Occipital lobe (tissue), 3 donors: ENCODE measurements at places on chromosomes 16 and 17.
A peak's percentile ranks its signal among the peaks of the same experiment; 100 is the strongest.

DNA sequence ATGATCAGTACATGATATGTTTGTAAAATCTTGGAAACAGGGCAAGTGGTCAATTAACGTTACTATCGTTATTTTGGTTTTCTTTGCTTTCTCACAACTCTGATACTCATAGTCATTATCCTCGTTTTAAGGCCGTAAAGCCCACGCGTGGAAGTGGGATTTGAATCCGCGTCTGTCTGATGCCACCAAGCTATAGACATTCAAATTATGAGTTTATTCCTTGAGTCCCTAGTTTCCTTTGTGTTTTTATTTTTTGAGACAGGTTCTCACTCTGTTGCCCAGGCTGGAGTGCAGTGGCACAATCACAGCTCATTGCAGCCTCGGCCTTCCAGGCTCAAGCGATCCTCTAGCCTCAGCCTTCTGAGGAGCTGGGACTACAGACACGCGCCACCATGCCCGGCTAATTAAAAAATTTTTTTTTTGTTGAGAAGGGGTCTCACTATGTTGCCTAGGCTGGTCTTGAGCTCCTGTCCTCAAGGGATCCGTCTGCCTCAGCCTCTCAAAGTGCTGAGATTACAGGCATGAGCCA, 1.0 kb downstream of the DCTN5 start:
- no peak for DNase-seq

GRCh38 chr17:40821536-40821935, 878 bp downstream of the KRT10 start:
- no peak for DNase-seq

GRCh38 chr17:46123607-46124006, 69.6 kb downstream of the KANSL1 start:
- DNase-seq, result no peak

DNA sequence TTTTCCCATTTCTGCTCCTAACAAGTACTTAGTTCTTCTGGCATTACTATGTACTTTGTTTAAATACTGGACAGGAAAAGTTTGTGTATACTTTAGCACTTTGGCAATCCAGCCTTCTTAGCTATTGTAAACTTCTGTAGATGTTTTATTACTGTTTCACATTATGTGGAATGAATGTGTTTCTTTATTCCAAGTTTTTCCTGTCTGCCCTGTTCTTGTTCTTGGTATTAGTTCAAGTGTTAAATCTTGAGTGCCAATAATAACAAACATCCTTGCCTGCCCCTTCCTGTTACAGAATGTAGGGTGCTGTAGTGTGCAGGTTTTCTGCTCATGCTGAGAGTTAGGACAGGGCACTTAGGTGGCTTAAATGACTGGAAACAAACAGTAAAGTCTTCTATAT, 7.3 kb upstream of the CAPNS2 start:
- DNase-seq, result no peak

- peak; percentile 21 for DNase-seq
Observed at GRCh38 chr16:53503991-53504663, 1.1 kb upstream of the AKTIP start.

GRCh38 chr16:30085247-30085646, 6.5 kb downstream of the TBX6 start:
- DNase-seq, result no peak

DNA sequence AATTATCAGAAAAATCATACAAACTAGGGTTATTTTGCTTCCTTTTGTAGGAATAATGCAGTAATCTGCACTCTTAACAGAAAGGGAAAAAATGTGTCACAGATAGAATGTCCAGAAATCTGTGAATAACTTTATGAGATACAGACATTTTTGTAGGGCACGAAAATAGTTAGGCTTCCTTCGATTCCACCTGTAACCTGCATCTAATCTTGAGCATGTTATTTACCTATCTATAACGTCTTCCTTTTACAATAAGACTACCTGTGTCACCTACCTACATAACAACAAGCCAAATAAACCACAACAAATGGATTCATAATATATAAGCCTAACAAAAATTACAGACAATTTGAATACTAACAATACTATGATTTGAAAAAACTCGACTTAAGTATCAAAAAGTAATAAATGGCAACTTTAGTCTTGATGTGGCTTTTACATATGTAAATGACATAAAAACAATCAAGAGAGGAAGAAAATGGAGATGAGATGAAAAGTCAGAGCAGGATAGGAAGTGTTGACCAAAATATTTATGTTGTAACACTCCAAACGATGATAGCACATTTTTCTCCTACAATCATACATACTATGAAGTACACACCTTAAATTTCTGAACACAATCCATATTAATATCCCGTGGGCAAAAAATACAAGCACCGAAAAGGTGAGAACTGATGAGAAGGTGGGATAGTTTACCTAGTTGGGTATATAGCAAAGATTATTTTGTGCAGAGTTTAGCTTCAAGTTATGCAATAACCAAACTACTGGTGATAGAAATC, 2.5 kb downstream of the STAT5B start:
- DNase-seq, result no peak

DNA sequence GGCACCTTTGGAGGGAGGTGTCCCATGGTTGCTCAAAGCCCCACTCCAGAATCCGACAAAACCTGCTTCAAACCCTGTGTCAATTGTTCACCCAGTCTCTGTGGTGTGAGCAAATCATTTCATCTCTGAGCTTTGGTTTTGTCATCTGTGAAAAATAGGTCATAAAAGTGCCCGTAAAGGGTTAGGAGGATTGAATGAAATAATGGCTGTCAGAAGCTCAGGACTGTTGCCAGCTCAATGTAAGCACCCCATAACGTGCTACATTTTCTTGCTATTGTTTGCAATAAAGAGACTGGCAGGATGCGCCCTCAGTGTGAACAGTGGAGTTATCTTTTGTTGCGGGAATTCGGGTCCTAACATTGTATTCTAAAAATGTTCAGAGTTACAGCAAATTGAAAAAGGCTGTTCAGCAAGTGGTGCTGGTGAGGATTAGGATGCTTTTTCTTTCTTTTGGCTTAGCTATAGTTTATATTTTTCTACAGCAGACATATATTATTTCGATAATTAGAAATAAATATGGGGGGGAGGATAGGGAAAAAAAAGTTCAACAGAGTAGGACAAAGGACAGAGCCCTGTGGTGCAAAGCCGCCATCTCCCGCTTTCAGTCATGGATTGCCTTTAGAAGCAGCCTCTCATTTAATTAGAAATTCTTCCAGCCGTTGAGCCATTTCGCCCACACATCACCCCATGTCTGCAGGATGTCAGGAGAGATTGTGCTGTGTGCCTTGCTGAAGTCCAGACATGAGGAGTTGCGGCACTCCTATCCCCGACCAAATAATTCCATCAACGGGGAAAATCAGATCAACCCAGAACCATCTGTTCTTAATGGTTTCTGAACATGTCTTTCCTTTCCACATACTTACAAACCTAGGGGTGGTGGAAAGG, 20.9 kb upstream of the PYY start:
- DNase-seq, result no peak

DNA sequence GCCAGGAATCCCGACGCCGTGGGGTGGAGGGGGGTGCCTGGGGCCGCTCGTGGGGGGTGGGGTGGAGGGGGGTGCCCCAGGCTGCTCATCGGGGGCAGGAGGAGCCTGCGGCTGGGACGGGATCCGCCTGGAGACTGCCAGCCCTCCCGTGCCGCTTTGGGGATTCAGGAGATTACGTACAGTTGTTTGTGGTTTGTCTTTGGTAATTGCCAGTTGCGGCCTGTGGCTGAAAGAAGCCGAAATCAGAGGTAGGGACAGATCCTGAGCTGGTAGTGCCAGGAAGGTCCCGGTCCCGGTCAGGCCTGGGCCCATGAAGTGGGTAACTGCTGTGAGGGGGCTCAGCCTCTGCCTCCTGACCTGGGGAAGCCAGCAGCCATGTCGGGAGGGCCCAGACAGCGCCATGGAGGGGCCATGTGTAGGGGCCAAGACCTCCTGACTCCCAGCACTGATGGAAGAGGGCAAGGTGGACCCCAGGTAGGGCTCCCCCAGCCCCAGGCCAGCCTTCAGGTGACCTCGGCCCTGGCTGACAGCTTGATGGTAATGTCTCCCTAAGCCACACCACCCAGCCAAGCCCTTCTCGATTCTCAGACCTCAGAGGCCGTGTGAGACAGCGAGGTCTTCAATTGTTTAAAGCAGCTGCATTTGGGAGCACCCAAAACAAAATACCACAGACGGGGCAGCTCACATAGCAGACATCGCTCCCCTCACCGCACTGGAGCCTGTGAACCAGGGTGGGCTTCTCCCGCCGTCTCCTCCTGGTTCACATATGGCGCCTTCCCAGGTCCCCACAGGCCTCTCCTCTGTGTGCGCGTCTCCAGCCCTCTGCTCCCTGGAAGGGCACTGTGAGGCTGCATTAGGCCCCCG, 34.9 kb upstream of the SSTR5 start:
- no peak for DNase-seq

- no peak for DNase-seq
Observed at GRCh38 chr17:81346908-81347349, 48.3 kb upstream of the BAHCC1 start.

- no peak for DNase-seq
Observed at GRCh38 chr16:53166099-53166498, 111.3 kb downstream of the CHD9 start.

- no peak for DNase-seq
Observed at GRCh38 chr17:59002126-59002525, 104.6 kb downstream of the TRIM37 start.

DNA sequence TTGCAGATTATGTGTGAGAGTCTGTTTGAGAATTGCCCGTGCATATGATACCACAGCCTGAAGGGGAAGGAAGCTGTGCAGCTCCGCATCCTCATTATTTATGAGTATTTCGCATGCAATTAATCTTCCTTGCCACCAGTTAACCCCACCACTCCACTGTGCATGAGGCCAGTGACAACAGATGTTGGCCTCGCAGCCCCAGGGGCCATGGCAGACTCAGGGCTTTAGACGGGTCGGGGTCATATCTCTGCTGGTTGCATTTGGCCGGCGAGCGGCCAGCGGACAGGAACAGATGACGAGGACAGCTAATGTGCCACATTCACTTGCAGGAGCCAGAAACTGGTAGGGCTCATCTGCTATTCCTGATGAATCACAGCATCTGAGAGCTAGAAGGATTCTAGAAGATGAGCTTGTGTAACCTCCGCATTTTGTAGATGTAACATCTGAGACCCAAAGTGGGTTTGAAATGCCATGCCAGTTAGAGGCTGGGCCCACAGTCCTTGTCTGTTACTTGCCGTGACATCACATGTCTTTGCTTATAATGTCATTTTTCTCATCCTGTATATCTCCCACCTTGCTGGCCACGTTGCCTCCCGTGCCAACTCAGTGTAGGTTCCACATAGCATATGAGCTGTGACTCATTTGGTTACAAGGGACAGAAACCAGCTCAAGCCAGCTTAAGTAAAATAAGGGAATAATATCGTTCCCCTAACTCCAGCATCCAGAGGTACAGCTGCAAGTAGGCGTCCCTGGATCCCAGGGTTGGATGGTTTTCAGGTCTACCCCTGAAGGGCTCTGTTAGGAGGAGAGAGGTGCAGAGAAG, 137.2 kb downstream of the SNX29 start:
- peak; percentile 59 for DNase-seq

GRCh38 chr17:36505171-36505570, 18.7 kb downstream of the ZNHIT3 start:
- DNase-seq, result no peak

DNA sequence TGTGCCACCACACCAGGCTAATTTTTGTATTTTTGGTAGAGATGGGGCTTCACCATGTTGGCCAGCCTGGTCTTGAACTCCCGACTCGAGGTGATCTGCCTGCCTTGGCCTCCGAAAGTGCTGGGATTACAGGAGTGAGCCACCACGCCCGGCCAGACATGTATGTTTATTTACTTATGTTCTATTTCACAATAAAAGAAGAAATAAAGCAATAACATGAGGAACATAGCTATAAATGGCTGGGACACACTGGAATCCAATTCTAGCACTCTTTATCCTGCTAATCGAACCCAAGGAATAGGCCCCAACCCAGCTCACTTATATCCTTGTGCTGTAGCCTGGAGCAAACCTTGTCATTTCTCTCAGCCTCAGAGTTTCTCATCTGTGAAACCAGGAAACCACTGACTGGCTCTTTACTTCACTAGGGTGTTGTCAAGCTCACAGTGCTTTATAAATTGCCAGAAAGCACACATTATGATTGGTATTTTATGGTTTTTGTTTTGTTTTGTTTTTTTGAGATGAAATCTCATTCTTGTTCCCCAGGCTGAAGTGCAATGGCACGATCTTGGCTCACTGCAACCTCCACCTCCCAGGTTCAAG, 4.3 kb upstream of the ODAD4 start:
- no peak for DNase-seq

- no peak for DNase-seq
Observed at GRCh38 chr16:85563515-85564276, 49.4 kb upstream of the GSE1 start.

DNA sequence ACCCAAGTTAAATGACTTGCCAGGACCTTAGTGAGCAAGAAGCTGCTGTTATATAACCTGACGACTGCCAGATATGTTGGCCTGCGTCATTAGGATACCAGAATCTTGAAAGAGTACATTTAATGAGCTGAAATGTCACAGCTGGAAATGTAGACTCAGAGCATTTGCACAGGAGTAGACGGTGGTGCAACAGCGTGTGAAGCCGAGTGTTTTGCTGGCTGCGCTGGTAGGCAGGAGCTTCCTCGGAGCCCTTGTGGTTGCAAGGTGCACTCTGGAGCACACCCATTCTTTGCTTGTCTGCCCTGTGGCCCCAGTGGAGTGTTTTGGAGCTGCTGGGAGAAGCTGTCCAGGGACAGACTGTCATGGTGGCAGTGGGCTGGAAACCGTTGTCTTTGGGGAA, 79.3 kb downstream of the BANP start:
- DNase-seq, result no peak

- DNase-seq, result no peak
Observed at GRCh38 chr16:69618721-69619120, 53.0 kb downstream of the NFAT5 start.

DNA sequence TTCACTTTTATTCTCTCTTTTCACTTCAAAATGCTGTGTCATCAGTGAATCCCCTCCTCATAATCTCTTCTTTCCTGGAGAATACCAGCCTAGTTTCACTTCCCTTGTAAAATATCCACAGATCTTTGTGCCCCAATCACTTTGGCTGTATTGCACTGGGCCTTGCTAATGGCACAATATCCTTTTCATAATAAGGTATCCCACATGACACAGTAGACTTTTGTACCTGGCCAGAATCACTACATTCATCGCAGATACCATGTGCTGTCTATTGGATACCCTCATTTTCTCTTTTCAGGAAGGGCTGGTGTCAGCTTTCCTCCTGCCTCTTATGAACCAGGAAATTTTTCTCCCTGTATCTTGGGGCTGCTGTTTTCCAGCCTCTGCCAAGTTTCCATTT, 25.7 kb upstream of the TOX3 start:
- no peak for DNase-seq

GRCh38 chr16:89297156-89297874, 79.8 kb downstream of the ZNF778 start:
- DNase-seq, result no peak

DNA sequence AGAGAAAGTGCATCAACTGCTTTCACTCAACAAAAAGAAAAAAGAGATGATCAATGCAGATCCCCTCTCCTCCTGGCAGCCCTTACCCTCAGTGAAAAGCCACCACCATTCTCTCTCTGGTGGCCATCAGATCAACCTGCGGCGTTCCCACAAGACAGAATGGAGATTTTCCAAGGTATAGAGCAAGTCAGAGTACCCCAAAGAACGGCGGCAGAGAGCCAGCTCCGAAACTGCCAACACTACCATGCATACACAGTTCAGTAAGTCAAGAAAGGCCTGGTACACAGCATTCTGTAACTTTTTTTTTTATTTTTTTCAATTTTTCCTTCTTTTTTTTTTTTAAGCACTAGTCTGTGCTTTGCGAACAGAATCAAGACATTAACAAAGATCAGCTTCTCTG, 30.6 kb downstream of the STH start:
- DNase-seq, result no peak

GRCh38 chr16:19485611-19486010, 36.3 kb downstream of the GDE1 start:
- no peak for DNase-seq

- DNase-seq, result no peak
Observed at GRCh38 chr17:28421787-28422305, 15.8 kb upstream of the SLC46A1 start.
